ENCODE measurements at places on chromosomes 2 and 18.

- DNase-seq: no peak
Observed at GRCh38 chr2:32058130-32058529, 5.2 kb upstream of the SPAST start.

DNA sequence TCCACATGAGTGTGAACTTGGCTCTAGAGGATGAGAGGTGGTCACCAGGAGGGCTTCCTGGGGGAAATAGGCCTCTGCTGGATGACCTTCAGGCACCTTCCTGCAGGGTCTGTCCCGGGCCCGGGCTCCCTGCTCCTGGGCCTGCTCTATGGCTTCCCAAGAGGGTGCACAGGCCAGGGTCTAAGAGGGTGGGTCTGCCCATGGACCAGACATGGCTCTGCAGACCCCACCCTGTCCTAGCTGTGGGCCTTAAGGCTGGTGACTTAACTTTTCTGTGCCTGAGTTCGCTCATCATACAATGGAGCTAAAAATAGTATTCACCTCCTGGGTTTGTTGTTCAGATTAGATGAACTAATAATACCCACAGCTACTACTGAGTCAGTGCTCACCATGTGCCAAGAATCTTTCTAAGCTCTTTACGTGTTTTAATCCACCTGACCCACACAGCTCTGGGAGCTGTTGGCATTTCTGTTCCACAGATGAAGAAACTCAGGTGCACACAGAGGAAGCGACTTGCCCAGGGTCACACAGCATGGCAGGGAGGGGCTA, 14.4 kb downstream of the INHBB start:
- no peak for DNase-seq

- DNase-seq: no peak
Observed at GRCh38 chr2:33104726-33105125, 158.0 kb downstream of the LTBP1 start.

GRCh38 chr18:55588870-55589595, 1.0 kb upstream of the TCF4 start:
- DNase-seq: no peak

DNA sequence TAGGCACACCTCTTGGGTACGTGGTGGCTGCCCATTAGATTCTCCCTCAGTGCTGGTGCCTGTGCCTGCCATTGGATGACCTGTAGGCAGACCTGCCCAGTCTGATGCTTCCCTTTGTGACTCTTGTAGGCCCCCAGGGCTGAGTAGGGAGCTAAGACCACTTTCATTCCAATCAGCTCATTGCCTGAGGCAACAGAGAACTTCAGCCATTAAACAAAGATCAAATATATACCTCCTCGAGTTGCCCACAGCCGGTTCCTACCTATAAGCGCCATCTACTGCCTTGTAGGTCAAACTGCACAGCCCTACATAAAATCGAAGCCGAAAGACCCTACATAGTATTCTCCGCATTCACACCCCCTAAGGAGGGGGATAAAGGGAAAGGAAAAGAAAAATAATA, 184.6 kb downstream of the ETAA1 start:
- no peak for DNase-seq

- no peak for DNase-seq
Observed at GRCh38 chr2:96233436-96233835, 24.8 kb upstream of the STARD7 start.

- DNase-seq: no peak
Observed at GRCh38 chr18:34858188-34858587, 148.1 kb downstream of the DTNA start.

- no peak for DNase-seq
Observed at GRCh38 chr18:25089470-25089869, 262.5 kb downstream of the ZNF521 start.

- DNase-seq: no peak
Observed at GRCh38 chr2:54995553-54995952, 54.7 kb downstream of the RTN4 start.

DNA sequence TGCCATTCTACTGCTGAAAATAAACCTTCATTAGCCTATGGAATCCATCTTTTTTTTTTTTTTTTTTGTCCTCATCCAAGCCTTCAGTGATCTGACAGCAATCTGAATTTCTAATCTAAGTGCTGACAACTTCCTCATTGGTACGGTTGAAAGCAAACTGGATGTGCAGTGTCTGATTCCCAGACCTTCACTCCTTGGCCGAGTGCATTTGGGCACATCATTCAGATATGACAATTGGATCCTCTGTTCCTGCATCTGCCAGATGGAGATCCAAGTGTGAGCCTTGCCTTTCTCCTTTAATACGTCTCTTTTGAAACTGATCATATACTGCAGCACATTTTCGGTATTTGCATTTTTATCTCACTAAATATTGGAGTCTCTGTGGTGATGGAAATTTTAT, 713.1 kb downstream of the DCDC2C start:
- DNase-seq: no peak

DNA sequence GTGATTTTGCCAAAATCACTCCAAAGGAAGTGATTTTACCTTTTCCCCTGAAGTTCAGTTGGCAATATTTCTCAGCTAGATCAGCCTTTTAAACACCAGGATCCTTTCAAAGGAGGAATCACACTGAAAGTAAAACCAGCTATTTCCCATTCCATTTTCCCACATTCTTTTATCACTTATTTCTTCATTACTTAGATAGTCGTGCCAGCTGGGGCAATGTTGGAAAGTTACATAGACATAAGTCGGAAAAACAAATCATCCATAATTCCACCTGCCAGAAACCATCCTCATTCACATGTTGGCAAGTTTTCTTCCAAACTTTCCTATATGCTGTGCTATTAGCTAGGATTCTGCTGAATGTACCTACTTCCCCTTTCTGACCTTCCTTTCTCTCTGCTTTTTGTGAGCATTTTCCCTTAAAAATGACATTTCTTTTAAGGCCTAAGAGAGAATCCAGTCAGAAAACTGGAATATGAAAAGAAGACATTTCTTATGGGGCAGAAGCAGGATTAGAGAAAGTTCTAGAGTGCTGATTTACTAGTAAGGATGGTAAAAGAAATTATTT, 170.0 kb upstream of the STK17B start:
- DNase-seq: no peak

All from activated CD8-positive, alpha-beta memory T cell treated with anti-CD3 and anti-CD28 coated beads for 1 hour (primary cell).